Type B pancreatic cell (in vitro differentiated cells): ENCODE measurements at places on chromosomes 11 and 22. TPM values are rescaled to one million over a fixed set of nuclear protein-coding genes. Genes with fewer than 3 reads are reported as not detected.

- DNase-seq: no peak
- H3K4me1 ChIP-seq: peaks cover 7% of the 10 kb centered on the region
- no peaks in the 10 kb centered on the region for H3K27me3 ChIP-seq
Observed at GRCh38 chr11:3950996-3951660, 95.7 kb downstream of the STIM1 start.

DNA sequence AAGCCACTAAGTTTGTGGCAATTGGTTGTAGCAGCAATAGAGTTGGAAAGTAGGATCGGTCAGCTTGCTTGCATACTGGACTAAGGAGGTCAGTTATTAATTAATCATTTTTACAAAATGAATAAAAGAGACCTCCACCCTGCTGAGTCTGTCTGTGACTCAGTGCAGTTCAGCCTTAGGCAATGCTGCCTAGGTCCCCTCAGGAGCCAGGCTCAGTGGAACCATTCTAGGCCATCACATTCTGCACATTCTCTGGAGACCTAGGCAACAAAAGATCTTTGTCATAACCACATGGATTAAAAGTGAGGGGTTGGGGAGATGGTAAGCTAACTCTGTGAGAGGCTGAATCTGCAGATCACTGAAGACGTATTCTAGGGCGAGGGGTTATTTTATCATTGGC lies 178.7 kb upstream of the CADM1 start:
- no peak for DNase-seq
- H3K4me3 ChIP-seq: no peak overlapping the region
- H3K27ac ChIP-seq: no peak overlapping the region
- H3K4me1 ChIP-seq: peaks cover 6% of the 10 kb centered on the region
- peaks cover 6% of the 10 kb centered on the region for H3K36me3 ChIP-seq

DNA sequence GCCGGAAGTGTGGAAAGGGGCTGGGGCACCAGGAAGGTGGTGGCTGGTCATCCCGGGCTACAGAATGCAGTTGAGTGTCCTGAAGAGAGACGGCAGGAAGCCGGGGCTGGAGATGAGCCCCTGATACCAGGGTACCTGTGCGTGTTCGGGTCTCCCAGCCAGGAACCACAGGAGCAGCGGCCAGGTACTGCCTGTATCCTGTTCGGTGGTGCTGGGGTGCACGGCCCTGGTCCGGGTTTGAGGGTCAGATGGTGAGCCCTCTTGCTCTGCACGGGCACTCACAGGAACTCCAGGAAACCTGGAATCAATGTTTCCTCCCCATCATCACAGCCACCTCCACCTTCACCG lies 253.1 kb upstream of the B3GAT1 start:
- H3K36me3 ChIP-seq: no peaks in the 10 kb centered on the region
- peaks cover 17% of the 10 kb centered on the region for H3K27me3 ChIP-seq
- peak; percentile 64 for DNase-seq
- H3K27ac ChIP-seq: no peak overlapping the region

- H3K27ac ChIP-seq: no peak overlapping the region
- peaks cover 15% of the 10 kb centered on the region for H3K4me1 ChIP-seq
- H3K27me3 ChIP-seq: peaks cover 63% of the 10 kb centered on the region
- H3K4me3 ChIP-seq: no peak overlapping the region
- H3K36me3 ChIP-seq: no peaks in the 10 kb centered on the region
Observed at GRCh38 chr11:57464539-57465181, 4.3 kb downstream of the RTN4RL2 start.

Gene HEPACAM
- 0.43 TPM in 1 of 2 replicates, not detected in the other for total RNA-seq

- no peaks in the 10 kb centered on the region for H3K36me3 ChIP-seq
- no peaks in the 10 kb centered on the region for H3K27me3 ChIP-seq
- peak overlapping the region; percentile 35 for H3K27ac ChIP-seq
- DNase-seq: no peak
- peaks cover 23% of the 10 kb centered on the region for H3K4me1 ChIP-seq
Observed at GRCh38 chr11:110951037-110951949, 239.1 kb upstream of the ARHGAP20 start.

DNA sequence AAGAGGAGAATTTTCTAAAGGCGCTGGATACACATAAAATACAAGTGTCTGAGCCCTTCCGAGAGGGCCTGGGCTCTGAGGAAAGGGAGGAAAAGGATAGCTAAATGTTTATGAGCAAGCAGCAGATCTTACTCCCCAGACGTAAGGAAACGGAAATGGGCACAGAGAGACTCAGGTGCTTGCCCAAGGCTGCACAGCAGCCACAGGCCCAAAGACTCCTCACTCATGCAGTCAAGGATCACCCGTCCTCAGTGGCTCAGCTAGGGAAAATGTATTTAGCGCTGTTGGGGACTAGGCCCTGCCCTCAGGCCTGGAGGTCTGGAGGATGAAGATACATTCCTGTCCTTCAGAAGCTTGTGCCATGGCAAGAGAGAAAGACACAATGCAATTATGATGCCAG lies 107.2 kb upstream of the SYT13 start:
- peaks cover 38% of the 10 kb centered on the region for H3K27me3 ChIP-seq
- no peak for DNase-seq
- H3K27ac ChIP-seq: no peak overlapping the region
- no peaks in the 10 kb centered on the region for H3K36me3 ChIP-seq
